HuH-7 (cell line): ENCODE measurements at places on chromosomes 7 and 10.

DNA sequence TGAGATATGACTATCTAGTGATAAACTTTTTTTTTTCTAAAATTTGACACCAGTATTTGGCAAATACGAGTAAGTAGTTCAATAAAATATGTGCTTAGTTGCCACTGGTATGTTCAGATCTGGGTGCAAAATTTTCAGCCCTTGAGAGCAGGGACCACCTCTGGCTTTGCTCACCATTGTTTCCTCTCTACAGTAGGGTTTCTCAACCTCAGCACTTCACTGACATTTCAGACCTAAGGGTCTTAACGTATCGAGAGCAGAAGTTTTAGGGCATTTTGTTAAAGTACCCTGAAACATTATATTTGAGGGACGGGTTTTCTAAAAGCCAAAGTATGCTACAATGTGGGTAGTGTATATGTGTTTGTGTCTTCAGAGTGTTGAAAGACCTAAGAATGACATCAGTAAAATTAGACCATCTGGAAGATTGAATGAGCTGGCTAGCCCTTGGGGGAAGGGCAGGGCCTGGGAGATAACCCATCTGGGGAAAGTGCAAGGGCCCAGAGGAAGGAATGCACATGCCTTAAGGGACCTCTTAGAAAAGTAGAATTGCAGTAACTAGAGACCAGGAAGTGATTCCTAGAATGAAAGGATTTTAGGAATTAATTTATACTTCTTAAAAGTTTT is 11.8 kb downstream of the BZW2 start:
- no peak for DNase-seq

DNA sequence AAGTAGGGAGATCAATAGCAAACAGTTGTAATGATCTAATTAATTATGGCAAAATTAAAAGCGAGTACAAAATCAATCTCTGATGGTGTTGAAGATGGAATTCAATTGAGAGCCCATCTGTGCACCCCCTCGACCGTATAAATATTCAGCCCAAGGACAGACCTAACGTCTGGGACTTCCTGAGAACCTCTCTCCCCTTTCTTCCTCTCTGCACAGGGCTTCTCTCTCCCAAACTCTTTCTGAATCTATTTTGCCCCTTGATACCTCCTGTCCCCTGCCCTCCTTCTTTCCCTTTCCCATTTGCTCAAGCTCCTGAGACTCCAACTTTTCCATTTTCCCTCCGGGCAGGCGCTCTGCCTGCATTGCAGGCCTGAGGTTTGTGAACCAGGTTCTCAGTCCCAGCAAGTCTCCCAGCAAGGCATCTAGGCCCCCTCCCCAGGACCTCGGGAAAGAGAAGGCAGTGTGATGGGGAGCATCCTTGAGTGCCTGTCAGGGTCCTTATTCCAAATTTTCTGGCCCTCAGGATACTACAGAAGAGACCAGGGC is 8.5 kb upstream of the PAX2 start:
- DNase-seq, result no peak

DNA sequence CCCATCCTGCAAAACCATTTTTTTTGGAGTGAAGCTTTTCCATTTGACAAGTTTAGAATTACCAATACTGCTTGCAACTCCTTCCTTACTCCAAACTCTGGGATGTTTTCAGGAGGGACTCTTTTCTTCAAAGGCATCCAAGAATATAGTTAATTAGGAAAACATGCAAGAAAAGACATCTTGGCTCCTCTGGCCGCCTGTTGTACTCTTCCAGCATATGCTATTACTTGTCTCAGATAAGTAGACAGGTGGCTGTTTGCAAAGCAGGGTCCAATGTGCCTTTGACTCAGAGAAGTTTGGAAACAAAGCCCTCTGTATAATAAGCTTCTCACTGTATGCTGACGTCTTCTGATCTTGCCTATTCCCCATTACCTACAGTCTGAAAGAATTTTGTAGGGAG is 746.5 kb downstream of the AUTS2 start:
- no peak for DNase-seq

GRCh38 chr10:118983263-118983662 is 46.3 kb upstream of the NANOS1 start:
- no peak for DNase-seq

DNA sequence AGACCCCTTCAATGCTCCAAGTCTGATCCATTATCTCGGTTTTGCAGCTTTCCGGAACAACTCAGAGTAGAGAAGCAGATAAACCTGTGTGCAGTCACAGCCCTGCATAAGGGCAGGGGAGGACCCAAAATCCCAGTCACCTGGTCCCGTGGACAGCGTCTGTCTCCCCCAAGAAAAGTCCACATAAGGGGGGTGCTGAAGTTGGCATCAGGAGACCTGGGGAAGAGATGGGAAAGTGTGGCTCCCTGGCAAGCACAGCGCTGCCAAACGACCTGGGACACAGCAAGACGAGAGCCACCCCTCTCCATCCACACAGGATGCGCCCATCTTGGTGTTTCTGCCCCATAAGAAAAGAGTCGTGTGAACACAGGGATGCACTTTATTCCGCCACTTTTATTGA is 27.9 kb downstream of the ASB13 start:
- no peak for DNase-seq

- peak; percentile 47 for DNase-seq
Observed at GRCh38 chr10:72088889-72089575, 681 bp upstream of the SPOCK2 start.

GRCh38 chr10:86960003-86960862 is 1.8 kb downstream of the SNCG start:
- DNase-seq, result peak; percentile 88

DNA sequence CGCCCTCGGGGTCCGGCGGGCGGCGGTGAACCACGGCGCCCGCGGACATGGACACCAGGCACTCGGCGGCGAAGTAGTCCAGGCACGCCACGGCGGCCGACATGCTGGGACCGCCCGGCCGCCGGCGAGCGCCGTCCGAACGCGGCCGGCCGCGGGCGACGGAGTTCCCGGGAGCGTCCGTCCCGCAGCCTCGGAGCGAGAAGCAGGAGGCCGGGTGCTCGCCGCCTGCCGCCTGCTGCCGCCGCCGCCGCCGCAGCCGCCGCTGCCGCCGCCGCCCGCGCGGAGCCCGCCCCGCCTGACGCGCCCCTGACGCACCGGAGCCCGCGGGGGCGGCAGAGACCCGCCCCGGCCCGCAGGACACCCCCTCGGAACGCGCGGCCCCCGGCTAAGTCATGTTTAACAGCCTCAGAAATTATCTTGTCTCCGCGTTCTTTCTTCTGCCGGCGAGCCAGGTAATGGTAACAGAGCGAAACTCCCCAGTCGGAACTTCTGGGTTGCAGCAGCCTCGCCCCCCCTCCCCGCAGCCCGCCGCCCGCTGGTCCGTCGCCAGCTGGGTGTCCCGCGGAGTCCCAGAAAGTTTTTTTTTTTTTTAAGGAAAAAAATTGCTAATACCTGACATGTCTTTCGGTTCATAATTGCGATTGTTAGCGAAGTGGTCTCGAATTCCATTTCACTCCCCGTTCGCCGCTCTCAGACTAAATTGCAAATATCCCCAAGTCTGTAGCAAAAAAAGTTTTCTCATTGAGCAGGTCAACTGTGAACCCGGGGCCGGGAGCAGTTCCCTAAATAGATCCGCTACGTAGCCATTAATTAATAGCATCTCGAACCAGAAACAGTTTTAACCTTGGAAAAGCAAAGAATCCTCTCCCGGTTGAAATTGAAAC is at the start of gene KLF14:
TSS of gene KLF14 (minus strand) at position 277 of the 884 bp plus-strand sequence. CDS start at position 103, 174 bp downstream.
- peak; percentile 44 for DNase-seq

- no peak for DNase-seq
Observed at GRCh38 chr10:51000164-51000563, 74.1 kb upstream of the PRKG1 start.
